Midbrain (tissue), 1 donor: ENCODE measurements at places on chromosomes 2 and 18.

- no peak for DNase-seq
Measured at GRCh38 chr2:158502974-158503373, 46.2 kb downstream of the PKP4 start.

- DNase-seq = no peak
Measured at GRCh38 chr2:143720095-143720664, 591.0 kb downstream of the ARHGAP15 start.

DNA sequence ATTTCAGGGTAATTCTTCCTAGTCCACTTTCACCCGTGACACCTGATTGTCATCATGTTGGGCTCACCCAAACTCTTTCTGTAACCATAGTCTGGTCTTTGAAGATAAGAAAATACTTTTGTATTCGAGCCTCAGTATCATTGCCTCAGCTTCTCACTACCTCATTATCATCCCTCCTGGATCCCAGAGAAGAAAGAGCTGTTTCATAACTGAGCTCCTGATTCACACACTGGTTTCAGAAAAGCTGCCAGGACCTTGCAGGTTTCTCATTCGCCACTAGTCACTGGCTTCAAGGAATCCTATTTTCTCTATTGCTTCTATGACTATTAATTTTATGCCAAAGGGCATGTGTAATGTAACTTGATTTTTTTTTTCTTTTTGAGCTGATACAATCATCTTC is 2.9 kb upstream of the CRIM1 start:
- DNase-seq = no peak

DNA sequence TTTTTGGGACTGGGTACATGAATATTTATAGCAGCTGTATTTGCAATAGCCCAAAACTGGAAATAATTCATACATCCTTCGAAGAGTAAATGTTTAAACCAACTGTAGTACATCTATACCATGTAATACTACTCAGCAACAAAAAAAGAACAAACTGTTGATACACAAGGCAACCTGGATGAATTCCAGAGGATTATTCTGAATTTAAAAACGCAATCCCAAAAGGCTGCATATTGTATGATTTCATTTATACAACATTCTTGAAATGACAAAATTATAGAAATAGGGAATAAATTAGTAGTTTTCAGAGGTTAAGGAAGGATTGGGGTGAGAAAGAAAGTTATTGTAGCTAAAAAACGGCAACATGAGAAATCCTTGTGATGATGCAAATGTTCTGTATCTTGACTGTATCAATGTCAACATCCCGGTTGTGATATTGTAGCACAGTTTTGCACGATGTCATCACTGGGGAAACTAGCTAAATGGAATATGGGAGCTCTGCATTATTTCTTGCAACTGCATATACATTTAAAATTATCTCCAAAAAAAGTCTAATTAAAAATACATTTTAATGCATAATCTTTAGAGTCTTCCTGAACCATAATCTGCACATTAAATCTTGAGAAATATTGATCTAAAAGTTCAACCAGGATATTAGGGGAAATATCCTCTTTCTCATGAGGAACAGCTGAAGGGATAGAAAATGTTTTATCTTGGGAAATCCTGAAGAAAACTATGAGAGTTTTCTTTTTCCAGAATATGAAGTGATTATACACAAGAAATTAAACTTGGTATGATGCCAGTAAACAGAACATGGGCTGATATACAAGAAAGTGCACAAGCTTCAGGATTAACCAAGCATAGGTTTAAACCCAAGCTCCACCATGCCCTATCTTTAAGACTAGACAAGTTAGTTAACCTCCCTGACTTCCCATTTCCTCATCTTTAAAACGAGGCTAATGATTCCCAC is 21.9 kb downstream of the EVA1A start:
- no peak for DNase-seq

DNA sequence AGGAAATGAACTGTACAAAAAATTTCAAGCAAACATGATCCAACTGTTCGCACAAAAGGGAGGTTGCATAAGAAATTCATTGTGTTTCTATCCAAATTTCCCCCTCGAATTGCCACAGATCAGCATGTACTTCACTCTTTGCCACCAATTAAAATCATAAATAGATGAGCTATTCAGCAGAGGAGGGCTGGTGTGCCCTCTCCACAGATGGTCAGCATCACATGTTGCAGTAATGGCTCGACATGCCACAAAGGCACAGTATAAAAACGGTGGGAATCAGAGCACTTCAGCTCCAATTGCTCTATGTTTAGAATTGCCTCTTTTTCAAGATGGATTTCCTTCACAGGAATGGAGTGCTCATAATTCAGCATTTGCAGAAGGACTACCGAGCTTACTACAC is at the start of gene G6PC2:
Gene G6PC2, plus strand, starts transcription at position 289 of the 400 bp plus-strand sequence. Its CDS starts 41 bp downstream, at position 330.
- DNase-seq = no peak

GRCh38 chr2:55923982-55924321 is 370 bp upstream of the EFEMP1 start:
- no peak for DNase-seq

DNA sequence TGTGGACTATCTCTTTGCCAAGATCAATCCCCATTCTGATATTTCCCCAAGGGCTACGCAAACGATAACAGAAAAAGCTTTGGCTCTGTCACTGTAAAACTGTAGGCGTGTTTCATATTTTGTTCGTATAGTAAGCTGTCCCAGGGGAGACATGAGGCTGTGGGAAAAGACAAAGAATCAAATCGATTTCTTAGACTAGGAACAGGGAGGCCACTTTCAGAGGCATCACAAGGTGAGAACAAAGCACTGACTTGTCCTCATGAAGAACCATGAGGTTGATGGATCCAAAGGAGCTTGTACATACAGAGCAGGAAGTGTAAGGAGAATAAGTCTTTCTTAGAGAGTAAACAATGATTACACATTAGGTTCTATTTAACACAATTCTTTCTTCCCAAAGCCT is 255.7 kb downstream of the HNMT start:
- DNase-seq = no peak

DNA sequence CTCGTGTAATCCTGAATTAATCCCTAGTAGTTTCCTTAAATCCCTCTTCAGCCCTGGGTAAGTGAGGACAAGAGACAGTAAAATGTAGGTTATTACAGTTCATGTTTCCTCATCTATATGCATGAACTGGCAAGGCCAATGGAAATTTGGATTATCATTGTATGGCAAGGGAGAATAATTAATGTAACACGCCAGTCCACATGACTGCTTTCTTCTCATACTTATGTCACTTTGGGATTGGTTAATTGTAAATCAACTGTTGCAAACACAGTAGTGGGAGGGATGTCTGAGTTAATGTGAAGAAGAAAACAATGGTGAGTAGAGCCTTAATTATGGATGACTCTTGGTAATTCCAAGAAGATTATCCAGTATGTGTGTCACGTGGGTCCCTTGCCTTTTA is 1.7 kb upstream of the SERPINB7 start:
- no peak for DNase-seq

DNA sequence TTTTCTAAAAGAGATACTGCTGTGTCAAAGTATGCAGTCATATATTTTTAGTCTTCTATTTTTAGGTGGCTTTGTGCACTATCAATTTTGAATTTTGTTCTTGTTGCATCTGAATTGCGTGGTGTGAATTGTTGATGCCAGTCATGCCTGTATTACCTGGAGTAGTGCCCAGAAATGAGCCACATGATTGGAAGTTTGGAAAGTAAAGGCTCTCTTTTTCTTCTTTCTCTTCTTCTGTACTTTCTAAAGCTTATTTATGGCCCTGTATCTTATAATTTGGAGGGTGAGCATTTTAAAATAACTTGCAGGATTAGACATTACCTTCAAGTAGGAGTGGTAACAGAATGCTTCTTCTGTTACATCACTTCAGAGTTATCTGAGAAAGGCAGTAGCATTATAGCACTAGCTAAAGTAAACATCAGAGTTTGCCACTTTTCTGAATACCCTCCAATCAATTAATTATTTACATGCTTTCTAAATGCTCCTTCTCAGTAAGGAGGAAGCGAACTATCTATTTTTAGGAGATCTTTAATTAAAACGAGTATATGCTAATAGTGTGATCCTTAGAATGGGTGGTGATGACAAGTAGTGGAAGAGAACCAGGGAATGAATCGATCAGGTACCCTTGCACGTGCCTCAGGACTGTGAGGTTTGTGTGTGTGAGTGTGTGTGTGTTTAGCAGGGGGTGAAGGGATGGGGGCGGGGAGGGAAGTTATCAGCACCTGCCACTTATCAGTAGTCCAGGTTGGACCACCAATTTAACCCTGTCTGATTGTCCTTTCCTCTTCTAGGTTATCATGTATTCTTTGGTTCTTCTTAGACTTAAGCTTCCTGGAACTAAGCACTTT is 112.5 kb downstream of the MAP3K20 start:
- peak; percentile 51 for DNase-seq

DNA sequence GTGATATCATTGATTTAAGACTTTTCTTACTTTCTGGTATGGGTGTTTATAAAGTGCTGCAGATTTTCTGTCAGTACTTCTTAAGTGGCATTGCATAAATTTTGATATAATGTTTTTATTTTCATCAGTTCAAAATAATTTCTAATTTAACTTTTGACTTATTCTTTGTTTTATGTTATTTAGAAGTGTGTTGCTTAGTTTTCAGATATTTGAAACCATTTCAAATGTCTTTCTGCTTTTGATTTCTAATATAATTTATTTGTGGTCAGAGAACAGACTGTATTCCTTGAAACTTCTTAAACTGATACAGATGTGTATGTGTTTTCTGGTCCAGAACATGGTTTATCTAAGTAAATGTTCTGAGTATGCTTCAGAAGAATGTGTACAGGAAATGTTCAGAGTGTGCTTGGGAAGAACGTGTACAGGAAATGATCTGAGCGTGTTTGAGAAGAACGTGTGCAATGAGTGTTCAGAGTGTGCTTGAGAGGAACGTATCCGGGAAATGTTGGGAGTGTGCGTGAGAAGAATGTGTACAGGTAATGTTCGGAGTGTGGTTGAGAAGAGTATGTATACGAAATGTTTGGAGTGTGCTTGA is 265.7 kb upstream of the HS6ST1 start:
- DNase-seq = no peak

- no peak for DNase-seq
Measured at GRCh38 chr2:95298486-95299111, 1.5 kb downstream of the KCNIP3 start.
